CD4-positive, alpha-beta T cell (primary cell): ENCODE measurements at places on chromosomes 12 and 14. TPM values are rescaled to one million over a fixed set of nuclear protein-coding genes. Genes with fewer than 3 reads are reported as not detected.

GRCh38 chr14:66022526-66022925 lies 463.6 kb upstream of the CCDC196 start:
- no peak overlapping the region for H3K27ac ChIP-seq
- H3K4me1 ChIP-seq: no peaks in the 10 kb centered on the region
- no peaks in the 10 kb centered on the region for H3K36me3 ChIP-seq
- no peak overlapping the region for H3K4me3 ChIP-seq

- no peaks in the 10 kb centered on the region for H3K4me1 ChIP-seq
- no peak for DNase-seq
- no peak overlapping the region for H3K4me3 ChIP-seq
- no peaks in the 10 kb centered on the region for H3K27me3 ChIP-seq
These were observed 142.9 kb downstream of the ASCL1 start for GRCh38 chr12:103100257-103100831.

GRCh38 chr12:93939641-93940325 lies 208.6 kb upstream of the PLXNC1 start:
- no peak for DNase-seq
- no peak overlapping the region for H3K4me3 ChIP-seq
- no peaks in the 10 kb centered on the region for H3K36me3 ChIP-seq
- no peaks in the 10 kb centered on the region for H3K4me1 ChIP-seq
- H3K27ac ChIP-seq: no peak overlapping the region
- no peaks in the 10 kb centered on the region for H3K27me3 ChIP-seq

The PLA2G1B gene
- not detected for total RNA-seq

DNA sequence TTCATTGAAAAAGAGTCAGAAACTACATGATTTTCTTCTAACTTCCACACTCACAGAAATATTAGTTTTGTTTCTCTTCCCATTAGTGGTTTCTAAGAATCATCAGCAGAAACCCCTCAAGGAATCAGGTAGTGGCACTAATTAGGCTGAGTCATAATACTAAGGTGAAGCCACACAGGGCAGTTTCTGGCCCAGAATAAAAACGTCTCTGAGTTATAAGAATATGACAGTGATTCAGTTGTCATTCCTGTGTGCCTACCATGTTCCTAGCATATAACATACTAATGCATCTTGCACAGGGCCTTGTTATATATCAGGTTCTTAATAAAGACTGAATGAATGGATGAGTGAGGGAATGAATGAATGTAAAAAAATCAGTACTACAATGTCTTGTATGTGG lies 206.0 kb upstream of the PLEKHG7 start:
- no peaks in the 10 kb centered on the region for H3K36me3 ChIP-seq
- no peaks in the 10 kb centered on the region for H3K4me1 ChIP-seq
- H3K4me3 ChIP-seq: no peak overlapping the region
- H3K27ac ChIP-seq: no peak overlapping the region
- DNase-seq: no peak
- H3K27me3 ChIP-seq: no peaks in the 10 kb centered on the region

- DNase-seq: no peak
- H3K36me3 ChIP-seq: no peaks in the 10 kb centered on the region
- no peak overlapping the region for H3K27ac ChIP-seq
- no peaks in the 10 kb centered on the region for H3K27me3 ChIP-seq
- H3K4me3 ChIP-seq: no peak overlapping the region
- no peaks in the 10 kb centered on the region for H3K4me1 ChIP-seq
These were observed 194.7 kb upstream of the RTL1 start for GRCh38 chr14:101098177-101098576.

- H3K4me3 ChIP-seq: no peak overlapping the region
- no peak overlapping the region for H3K27ac ChIP-seq
- peaks cover 4% of the 10 kb centered on the region for H3K27me3 ChIP-seq
These were observed 187.2 kb downstream of the TTC8 start for GRCh38 chr14:89011355-89012281.

The MGP gene
- 1.3 TPM for total RNA-seq

The TNFAIP2 gene
- 6.1 TPM for total RNA-seq

- peak within 1 kb of the TSS; percentile 36 for H3K4me3 ChIP-seq
- H3K27ac ChIP-seq: no peak within 1 kb of the TSS
- H3K36me3 ChIP-seq: no peaks in the 10 kb centered on the region
- peaks cover 3% of the 10 kb centered on the region for H3K27me3 ChIP-seq
- no peak for DNase-seq
These were observed at the start of gene PPP1R36 for GRCh38 chr14:64549791-64550620. PPP1R36 (plus strand) TSS chr14:64549961; CDS start chr14:64549998, 37 bp downstream.

The TMEM30B gene
- total RNA-seq: 9.1 TPM

DNA sequence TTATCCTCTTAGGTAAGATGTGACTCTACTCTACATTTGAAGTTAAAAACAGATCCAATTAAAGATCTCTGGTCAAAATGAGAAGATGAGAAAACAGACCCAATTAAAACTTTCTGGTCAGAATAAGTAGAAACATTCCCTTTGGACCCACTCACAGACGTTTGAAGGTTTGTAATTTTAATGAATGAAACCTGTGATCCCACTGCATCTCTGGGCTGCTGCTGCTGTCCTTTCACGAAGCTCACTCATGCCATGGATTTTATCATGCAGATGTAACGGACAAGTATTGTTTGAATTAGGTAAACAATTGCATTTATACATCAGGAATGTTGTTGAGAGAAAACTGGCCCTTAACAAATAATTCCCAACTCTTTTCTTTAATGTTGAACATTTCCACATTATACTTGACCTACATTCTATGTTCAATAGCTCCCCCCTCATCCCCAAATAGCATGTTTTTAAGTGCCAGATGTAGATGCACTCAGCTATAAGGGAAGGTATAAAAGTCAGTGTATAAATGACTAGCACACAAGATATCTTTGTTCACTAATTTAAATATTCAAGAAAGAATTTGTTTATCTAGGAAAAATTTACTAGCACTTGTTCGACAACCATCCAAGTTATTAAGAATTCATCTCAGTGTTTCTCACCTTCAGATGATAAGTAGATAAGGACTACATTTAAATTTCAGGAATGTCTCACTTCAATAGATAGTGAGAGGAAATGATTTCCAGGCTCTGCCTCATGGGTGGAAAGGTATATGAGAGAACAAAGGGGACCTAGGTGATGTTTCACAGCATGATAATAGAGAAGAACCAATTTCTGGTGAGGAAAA lies 202.3 kb upstream of the LMNTD1 start:
- no peak for DNase-seq
- no peaks in the 10 kb centered on the region for H3K36me3 ChIP-seq
- H3K4me1 ChIP-seq: no peaks in the 10 kb centered on the region

- H3K4me3 ChIP-seq: no peak overlapping the region
- no peaks in the 10 kb centered on the region for H3K36me3 ChIP-seq
- no peaks in the 10 kb centered on the region for H3K27me3 ChIP-seq
- DNase-seq: no peak
- no peaks in the 10 kb centered on the region for H3K4me1 ChIP-seq
- H3K27ac ChIP-seq: no peak overlapping the region
These were observed 348.8 kb downstream of the TMEM117 start for GRCh38 chr12:44184499-44185206.

The OASL gene
- total RNA-seq: 33.0 TPM

The AQP6 gene
- not detected for total RNA-seq

- H3K27me3 ChIP-seq: no peaks in the 10 kb centered on the region
- H3K36me3 ChIP-seq: no peaks in the 10 kb centered on the region
- H3K27ac ChIP-seq: no peak overlapping the region
- DNase-seq: no peak
- H3K4me3 ChIP-seq: no peak overlapping the region
- H3K4me1 ChIP-seq: no peaks in the 10 kb centered on the region
These were observed 482.7 kb upstream of the RGS6 start for GRCh38 chr14:71449316-71450055.

DNA sequence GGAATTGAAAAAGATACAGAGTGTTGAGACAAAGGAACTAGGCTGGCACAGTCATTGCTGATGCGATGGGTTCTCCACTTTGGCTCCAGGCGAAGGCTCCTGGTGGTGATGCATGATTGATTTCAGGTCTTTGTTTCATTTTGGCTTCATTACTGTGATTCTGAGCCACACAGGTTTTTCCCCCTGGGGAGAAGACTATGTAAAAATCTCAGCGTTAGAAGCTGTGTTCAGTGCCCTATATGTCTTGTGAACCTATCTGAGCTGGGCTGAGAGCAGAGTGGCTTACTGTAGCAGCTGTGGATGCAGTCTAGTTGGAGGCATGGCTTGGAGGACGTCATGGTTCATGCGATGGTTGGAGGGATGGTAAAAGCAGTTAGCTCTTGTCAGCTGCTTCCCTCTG lies 54.0 kb downstream of the GPATCH2L start:
- peaks cover 32% of the 10 kb centered on the region for H3K36me3 ChIP-seq
- H3K4me1 ChIP-seq: no peaks in the 10 kb centered on the region
- no peak for DNase-seq
- no peak overlapping the region for H3K4me3 ChIP-seq
- no peaks in the 10 kb centered on the region for H3K27me3 ChIP-seq

DNA sequence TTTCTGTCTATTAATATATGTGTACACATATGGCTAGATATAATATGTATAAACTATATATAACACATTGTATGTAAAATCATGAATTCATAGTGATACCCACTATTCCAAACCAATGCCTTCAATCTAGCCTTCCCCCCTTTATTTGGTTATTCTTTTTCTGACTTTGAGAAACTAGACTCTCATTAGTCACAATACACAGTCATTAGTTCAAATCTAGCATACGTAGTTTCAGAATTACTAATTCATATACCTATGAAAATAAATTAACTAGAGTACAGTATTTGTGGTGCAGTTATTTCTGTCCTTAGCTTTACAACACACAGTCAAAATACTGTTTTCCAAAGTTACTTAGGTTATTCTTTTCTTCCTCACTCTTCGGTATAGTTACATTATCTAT lies 268.2 kb downstream of the DPF3 start:
- H3K27ac ChIP-seq: no peak overlapping the region
- H3K36me3 ChIP-seq: no peaks in the 10 kb centered on the region
- H3K27me3 ChIP-seq: no peaks in the 10 kb centered on the region

- H3K4me1 ChIP-seq: peaks cover 24% of the 10 kb centered on the region
- H3K36me3 ChIP-seq: no peaks in the 10 kb centered on the region
- no peaks in the 10 kb centered on the region for H3K27me3 ChIP-seq
- H3K4me3 ChIP-seq: peak overlapping the region; percentile 25
These were observed 18.9 kb downstream of the PITPNM2 start for GRCh38 chr12:123131879-123132402.

GRCh38 chr12:70722584-70723343 lies 85.5 kb upstream of the PTPRB start:
- peaks cover 3% of the 10 kb centered on the region for H3K27me3 ChIP-seq
- H3K4me1 ChIP-seq: peaks cover 4% of the 10 kb centered on the region
- DNase-seq: no peak
- no peak overlapping the region for H3K4me3 ChIP-seq
- no peaks in the 10 kb centered on the region for H3K36me3 ChIP-seq

The MEG3 gene
- not detected for total RNA-seq
